Eye (tissue), 1 donor: ENCODE measurements at places on chromosomes 11 and 22.

DNA sequence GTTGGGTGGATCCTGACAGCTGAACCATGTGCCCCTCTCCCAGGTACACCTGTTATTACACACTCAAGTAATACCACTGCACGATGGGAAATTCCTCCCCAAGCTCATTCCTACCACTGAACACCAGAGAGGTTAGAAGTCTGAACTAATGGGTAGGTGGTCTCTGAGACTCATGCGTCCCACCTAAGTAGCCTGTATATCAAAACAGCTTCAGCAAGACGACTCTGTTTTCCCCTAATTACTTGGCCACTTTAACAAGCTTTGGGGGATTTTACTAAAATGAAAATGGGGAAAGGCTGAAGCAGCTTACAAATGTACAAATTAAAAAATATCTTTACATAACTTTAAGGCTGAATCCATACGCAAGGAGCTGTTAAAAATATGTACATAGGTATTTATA, 29.4 kb downstream of the LGR4 start:
- peak; percentile 63 for DNase-seq

DNA sequence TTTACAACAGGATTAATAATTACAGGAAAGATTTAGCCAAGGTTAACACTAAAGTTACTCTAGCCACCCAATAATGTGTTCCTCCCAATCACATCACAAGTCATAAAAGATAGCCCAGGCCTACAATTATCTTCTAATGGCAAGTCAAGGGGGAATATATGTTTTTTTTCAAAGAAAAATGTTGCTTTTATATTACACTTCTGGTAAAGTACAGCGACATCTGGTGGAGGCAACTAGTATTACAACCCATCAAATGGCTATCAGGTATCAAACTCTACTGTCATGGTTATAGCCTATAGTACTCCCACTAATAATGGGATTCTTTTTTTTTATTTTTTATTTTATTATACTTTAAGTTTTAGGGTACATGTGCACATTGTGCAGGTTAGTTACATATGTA, 71.8 kb downstream of the XRRA1 start:
- DNase-seq, result peak; percentile 33

GRCh38 chr11:19697721-19698121, 14.9 kb upstream of the NAV2 start:
- peak; percentile 95 for DNase-seq

DNA sequence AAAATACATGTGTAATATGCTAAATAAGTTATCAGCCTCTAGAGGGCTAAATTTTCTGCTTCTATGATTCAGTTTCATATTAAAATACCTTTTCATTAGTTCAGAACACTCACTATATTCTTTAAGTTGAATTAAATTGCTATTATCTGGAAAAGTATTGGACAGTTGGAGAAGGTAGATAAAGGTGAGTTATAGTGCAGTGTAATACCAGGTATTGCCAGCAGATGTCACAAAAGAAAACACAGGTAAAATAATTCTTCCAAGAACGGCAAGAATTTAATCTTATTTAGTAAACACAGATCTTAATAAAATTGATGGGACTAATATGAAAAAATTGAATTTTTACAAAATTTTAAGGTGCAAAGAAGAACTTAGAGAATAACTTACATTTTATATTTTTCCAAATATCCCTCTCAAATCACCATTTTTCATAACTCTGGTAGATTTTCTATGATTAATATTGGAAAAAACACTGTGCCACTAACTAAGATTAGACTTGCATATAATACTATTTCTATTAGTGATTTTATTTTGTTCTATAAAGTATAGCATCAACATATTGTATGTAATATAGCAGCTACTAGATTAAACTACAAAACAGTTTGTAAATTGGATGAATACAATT, 1.7 kb upstream of the LRRC4C start:
- peak; percentile 54 for DNase-seq

DNA sequence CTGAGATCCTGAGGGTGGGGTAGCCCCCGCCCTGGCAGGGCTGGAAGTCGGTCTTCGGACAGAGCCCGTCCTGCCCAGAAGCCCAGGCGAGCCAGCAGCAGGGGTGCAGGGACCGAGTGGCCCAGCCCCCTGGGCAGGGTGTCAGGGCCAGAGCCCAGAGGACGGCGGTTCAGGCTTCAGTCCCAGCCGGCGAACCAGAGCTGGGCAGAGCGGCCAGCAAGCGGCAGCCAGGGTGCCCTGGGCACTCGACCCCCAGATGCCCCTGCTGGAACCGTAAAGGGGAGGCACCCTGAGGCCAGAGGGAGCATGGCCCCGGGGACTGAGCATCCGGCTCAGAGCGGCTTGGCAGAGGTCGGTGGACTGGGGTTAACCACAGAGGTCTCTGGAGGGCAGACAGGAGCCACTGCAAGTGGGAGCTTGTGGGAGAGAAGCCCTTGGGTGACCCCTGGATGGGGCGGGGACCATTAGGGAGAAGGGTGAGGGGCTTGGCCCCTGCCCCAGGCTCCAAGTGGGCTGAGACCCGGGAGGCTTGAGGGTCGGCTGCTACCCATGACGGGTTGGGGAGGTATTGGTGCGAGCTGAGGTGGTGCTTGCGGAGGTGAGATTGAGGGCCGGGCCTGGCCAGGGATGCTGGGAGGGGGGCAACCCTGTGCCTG, 15.9 kb downstream of the LSP1 start:
- no peak for DNase-seq

GRCh38 chr11:10725114-10725906, 25.7 kb upstream of the CTR9 start:
- DNase-seq, result no peak

DNA sequence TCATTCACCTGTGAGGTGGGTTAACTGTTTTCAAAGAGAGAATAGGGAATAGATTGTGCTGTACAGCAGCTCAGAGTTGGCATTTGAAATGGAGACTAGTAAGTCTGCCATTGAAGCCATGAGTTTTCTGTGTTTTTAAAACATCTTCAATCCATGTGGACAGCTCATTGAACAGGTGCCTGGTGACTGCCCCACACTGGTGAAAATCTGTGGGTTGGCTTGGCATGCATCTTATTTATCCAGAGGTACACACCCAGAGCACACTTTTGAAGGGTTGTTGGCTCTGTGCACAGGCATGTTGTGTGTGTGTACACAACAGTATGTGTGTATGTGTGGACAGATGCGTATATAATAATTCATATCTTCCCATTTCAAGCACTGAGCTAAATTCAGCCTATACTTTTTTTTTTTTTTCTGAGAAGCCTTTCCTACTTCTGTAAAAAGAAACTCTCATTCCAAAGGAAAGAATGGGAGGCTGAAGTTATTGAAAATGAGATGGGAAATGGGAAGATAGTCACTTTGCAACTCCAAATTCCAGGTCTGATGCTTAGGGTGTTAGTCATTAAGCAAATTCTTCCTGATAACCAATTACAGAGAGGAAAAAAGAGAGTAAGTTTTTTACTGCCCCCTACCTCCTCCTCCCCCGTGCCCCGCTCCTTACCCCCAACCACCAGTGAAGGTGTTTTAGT, 7.0 kb upstream of the LYVE1 start:
- no peak for DNase-seq

GRCh38 chr11:129930743-129931142, 35.4 kb upstream of the NFRKB start:
- no peak for DNase-seq

- DNase-seq, result no peak
These were observed 24.6 kb downstream of the STIM1 start for GRCh38 chr11:3879967-3880542.

DNA sequence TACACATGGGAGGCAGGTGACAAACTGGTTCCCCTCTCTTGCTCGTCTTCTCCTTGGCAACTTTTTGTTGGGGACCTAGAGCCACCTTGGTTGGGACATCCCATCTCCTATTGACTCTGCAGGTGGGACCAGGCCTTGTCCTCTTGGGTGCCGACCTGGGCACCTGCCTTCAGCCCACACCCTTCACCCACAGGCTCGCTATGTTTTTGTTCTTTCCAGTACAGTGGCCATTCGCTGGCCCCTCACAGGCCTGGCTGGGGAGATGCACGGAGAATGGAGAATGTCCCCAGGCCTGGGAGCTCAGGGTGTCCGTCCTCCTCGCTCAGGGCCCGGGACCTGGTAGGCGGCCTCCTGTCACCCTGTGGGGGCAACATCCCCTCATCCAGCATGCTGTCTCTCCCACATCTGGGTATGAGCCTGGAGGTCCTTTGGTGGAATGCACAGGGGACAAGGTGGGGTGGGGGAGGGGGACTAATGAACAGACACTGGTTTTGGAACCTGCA, 14.9 kb upstream of the OMP start:
- no peak for DNase-seq

DNA sequence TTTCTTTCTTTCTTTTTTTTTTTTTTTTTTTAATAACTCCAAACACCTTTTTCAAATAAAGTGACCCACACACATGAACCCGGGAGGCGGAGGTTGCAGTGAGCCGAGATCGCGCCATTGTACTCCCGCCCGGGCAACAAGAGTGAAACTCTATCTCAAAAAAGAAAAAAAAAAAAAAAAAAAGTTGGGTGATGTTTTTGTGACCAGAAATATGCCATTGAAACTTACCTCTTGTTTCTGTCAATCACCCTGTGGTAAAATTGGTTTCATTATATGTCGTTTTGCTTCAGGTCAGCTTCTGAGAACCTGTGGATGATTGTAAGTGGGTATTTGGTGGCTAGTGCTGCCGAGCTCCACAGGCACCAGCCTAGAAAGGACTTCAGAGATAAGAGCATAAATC, 238.8 kb downstream of the TBC1D22A start:
- DNase-seq, result no peak

- DNase-seq, result no peak
These were observed 652.1 kb upstream of the CHORDC1 start for GRCh38 chr11:90874986-90875385.

GRCh38 chr11:62770778-62771143, 435 bp upstream of the TAF6L start:
- no peak for DNase-seq

- DNase-seq, result peak; percentile 58
These were observed 286.2 kb upstream of the NARS2 start for GRCh38 chr11:78860720-78861422.

DNA sequence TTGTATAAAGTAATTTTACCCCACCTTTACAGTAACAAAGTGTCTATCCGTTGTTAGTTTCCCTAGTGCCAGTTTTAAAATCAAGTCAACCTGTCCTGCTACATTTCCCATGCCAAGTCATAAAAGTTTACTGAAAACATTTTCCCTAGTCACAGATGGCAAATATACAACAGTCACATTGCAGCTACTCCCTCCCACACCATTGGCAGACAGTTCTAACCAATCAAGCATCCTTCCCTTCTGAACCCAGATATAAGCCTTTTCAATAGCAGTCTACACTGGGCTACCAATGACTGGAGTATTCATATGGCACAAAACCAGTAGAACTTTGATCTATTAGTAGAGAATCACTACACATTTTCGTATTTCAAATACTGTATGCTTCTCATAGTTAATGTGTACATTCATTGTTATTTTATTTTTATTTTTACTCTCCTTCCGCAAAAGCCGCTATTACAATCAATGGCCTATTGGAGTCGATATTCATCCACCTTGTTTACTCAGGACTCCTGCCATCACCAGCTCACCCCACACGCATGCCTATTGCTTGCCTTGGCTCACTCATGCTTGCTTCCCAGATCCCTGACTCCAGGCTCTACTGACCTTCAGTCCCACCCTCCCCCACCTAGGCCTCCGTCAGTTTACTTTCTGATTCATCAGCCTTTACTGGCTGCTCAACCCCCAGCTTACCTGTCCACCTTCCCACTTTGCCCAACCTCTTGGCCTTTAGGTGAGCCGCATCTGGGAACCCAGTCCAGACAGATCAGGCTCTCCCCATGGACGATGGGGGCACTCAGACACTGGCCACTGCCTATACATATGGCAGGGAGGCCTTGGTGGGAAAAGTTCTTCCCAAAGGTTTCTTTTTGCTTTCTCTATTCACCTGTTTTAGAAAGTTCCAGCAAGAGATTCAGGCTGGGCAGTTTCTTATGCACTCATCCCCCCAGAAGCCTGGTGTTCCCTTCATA, 408.4 kb downstream of the SOX6 start:
- DNase-seq, result no peak

GRCh38 chr11:11442791-11443190, 89.7 kb upstream of the CSNK2A3 start:
- DNase-seq, result no peak

- DNase-seq, result no peak
These were observed 5.4 kb downstream of the ATM start for GRCh38 chr11:108228251-108228650.

- no peak for DNase-seq
These were observed 153.2 kb upstream of the NARS2 start for GRCh38 chr11:78727816-78728215.

GRCh38 chr11:27296497-27296896, 66.5 kb downstream of the CCDC34 start:
- DNase-seq, result no peak

- no peak for DNase-seq
These were observed 703.3 kb upstream of the ANO5 start for GRCh38 chr11:21489416-21490115.

DNA sequence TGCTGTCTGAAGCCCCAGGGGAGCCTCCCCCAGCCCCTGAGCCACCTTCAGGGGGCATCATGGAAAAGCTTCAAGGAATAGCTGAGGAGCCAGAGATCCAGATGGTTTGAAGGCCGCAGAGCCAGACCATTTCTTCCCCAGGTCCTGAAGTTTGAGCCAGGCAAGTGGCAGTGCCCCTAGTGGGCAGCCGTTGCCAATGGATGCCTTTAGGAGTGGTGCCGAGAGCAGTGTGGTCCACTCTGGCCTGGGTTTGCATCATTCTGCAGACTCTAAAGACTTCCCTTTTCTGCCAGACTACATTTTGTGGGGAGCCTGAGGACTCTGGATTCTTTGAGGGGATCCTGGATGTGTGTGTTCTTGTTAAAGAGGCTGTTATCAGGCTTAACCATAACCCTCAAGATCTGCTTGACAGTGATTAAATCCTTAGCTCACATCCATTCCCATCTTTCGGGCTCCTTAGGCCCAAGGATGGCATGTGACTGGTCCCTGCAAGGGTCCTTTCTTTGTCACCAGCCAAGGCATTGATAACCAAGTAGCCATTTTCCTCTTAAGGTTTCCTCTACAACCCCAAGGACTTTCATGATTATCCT, 13.1 kb downstream of the HINFP start:
- no peak for DNase-seq

DNA sequence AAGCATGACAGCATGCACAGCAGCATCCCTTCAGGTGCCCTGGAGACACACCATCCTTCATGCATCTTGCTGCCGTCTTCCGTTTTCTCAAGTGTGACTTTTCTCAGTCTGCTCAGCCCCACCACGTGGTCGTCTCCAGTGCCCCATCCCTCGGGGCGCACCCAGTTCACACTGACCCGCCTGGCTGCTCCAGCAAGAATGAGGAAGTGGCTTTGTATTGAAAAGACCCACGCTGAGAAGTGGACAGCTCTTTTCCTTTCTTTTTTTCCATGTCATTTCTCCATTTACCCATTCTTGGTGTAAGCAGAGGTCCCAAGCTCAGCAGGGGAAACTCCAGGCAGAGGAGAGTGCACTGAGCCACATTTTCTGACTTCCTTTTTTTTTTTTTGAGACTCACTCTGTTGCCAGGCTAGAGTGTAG, 14.5 kb downstream of the SERPINH1 start:
- DNase-seq, result peak; percentile 45
